ENCODE measurements at places on chromosomes 12 and 14.

DNA sequence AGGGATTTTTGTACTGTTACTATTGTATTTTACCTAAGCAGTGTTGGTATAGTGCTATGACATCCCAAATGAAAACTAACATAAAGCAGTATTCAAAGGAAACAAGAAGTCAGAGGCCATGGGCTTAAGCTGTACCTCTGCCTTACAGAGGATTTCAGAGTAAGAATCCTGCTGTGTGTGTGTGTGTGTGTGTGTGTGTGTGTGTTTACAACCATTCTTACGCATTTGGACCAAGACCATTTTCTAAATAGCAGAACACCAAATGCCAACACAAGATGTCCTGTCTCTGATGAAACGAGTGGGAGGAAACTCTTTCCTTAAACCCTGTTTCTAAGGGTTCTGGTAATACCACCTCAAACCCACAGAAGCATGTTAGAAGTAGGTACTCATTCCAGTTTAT lies 64.4 kb downstream of the PPP1R36 start:
- DNase-seq = no peak

GRCh38 chr14:59055439-59056045 lies 132.9 kb upstream of the DAAM1 start:
- DNase-seq = peak; percentile 78

DNA sequence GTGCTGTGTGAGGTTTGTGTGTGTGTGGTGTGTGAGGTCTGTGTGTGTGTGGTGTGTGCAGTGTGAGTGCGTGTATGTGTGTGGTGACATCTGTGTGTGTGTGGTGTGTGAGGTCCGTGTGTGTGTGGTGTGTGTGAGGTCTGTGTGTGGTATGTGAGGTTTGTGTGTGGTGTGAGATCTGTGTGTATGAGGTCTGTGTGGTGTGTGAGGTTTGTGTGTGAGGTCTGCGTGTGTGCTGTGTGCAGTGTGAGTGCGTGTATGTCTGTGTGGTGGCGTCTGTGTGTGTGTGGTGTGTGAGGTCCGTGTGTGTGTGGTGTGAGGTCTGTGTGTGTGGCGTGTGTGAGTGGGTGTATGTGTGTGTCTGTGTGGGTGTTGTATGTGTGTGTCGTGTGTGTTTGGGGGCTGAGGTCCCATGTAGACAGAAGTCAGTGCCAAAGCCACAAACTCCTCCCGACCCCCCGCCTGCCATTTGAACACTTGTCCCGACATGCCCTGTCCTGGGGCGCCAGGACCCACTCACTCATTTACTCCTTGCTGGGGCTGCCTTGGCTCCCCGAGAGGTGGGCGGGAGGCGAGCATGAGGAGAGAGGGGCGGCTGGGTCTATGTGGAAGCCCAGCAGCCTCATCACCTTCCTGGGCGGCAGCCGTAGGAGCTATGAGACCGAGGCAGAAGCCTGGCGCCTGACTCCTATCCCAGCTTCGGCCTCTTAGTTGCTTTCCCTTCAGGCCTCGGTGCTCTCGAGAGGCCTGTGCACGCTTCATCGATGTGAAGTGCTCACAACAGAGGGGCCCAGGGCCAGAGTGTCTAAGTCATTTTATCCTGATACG lies 20.5 kb downstream of the RILPL1 start:
- DNase-seq = no peak

DNA sequence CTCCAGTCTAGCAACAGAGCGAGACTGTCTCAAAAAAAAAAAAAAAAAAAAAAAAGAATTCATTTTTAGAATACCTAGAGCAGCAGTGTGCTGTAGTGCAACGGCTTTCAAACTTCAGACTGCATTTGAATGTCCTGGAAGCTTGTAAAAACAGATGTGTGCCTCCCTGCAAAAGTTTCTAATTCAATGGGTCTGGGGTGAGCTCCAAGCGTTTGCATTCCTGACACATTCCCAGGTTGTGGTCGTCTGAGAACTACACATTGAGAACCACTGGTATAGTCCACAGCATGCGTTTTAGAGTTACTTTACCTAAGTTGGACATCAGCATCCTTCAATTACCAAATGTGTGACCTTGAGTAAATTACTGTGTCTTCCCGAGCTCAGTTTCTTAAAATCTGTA lies 816.8 kb downstream of the NRXN3 start:
- DNase-seq = no peak

DNA sequence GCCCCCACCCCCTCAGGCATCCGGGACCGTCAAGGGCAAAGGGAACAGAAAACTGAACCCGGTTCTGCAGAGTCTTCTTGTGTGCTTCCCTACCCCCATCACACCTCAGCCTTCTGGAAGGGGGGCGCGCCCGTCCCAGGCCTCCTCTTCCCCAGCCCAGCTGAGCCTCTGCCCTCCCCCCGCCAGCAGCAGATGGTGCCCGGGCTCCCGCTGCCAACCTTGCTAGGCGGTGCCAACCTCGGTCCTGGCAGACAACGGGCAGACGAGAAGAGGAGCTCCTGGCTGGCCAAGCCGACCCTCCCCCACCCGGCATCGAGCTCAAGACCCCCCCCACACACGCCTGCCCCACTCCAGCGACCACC lies 8.7 kb downstream of the STAC3 start:
- no peak for DNase-seq

- DNase-seq = no peak
These were observed 22.2 kb upstream of the HSPB8 start for GRCh38 chr12:119156401-119157044.

DNA sequence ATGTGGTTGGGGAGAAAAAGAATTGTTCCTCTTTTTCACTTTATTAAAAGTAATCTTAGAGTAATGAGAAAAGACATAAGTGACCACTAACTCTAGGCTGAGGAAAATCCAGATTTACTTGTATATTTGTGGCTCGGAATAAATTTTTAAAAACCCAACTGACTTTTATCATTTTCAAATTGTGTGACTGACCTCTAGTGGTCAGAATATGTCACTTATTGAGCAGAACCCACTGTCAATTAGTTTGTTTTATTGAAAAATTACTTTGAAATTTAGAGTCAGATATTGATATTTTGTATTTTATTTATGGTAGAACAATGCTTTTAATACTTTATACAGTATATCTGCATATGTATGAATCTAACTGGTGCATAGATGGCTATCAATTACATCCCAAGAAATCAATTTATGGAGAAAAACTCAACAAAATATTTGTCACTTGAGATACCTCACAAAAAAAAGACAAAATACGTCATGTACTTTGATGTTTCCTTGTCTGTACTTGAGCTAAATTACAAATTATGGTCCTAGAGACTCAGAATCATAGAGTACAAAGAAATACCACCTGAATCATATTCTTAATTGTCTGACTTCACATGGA lies 229.4 kb downstream of the CNTN1 start:
- no peak for DNase-seq

- DNase-seq = no peak
These were observed 40.4 kb upstream of the DIO3 start for GRCh38 chr14:101520621-101521472.

GRCh38 chr14:89027097-89027740 lies 202.8 kb downstream of the TTC8 start:
- DNase-seq = peak; percentile 89

DNA sequence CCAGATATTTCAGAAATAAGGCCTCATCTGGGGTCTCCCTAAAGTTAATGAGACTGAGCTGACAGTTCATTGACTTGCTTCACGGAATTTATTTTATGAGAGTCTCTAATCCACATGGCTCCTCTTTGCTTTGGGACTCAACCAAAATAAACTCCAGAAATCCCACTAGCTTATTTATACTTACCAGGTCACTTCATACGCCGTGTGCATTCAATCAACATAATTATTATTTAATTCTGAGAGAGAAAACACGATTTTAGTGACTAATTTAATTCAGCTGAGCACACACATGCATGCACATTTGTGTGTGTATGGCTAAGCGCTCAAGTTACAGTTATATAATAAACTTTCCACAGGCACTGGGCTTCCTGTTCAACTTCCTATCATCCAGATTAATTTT lies 333.4 kb upstream of the CCDC196 start:
- no peak for DNase-seq

GRCh38 chr12:30953257-30953656 lies 26.7 kb downstream of the TSPAN11 start:
- DNase-seq = no peak

DNA sequence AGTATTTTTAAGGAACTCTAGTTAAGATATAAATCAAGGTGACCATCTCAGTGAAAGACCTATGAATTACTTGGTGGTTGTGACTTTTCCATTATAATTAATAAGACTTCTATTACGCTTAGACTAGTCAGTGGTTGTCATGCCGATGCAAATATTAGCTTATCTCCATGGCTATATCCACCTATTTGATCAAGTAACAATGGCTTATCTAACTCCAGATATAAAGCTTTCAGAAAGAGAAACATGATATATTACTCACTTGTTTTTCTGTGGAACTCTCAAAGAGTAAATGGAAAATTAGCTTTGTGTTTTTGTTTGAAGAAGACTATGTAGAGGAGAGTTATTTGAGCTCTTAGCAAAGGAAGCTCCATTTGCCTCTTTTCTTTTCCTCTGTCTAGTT lies 323.8 kb upstream of the DCN start:
- no peak for DNase-seq

DNA sequence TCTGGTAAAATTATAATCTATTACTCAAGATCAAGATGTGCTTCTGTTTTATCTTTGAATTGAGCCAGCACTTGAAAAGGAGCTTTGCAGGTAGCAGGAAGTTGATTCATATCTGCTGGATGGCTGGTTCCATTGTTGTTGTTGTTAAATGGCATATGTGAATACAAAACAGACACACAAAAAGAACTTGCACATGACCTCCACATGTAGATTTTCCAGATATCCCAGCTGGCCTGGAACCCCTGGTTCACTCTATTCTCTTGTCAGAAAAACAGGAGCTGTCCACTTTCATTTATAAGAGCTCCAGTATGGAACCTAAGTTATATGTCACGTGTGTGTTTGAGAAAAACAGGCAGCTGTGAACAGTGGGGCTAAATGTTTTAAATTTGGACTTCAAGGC lies 273.9 kb downstream of the TMEM132D start:
- DNase-seq = no peak

DNA sequence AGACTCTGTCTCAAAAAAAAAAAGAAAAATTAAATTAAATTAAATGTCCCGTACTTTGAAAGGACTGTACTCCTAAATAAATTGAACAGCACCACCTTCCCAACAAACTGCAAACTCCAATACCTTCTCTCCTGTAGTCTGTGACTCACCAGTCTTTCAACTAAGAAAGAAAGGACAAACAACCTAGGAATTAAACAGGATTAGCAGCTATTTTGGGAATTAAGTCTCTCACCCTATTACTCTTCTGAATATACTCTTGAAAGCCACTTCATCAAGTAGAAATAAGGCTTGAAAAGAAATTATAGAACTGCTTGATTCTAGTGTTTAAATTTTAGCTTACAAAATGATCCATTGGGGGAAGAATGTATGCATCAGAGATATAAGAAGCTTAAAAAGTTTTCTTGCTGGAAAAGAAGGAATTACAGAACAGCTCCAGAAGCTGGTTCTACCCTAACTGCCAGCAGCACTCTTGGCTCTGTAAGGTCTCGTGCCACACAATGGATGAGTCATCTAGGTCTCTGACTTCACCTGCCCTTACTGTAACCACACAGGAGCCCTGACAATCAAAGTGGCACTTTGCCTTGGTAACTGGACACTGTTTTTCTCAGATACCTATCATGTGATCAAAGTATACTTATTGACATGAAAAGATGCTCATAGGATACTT lies 57.0 kb upstream of the CERS5 start:
- peak; percentile 49 for DNase-seq

- DNase-seq = no peak
These were observed 10.9 kb upstream of the RIN3 start for GRCh38 chr14:92502541-92503286.

DNA sequence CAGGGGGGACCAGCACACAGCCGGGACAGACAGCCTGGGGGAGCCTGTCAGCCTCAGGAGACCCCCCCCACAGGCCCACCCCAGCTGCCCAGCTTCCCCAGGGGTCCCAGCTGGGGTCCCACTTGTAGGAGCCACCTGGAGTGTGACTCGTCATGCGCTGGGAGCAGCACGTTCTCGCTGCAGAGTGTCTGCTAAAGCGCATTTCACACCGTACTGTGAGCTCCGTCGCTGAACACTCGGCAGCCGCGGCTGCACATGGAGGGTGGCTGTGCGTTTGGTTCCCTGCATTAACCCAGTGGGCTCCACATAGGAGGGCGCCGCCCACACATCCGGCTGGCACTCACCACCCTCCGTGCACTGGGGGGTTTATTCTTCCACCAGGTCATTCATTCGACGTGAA lies 56.7 kb downstream of the FBRSL1 start:
- no peak for DNase-seq

DNA sequence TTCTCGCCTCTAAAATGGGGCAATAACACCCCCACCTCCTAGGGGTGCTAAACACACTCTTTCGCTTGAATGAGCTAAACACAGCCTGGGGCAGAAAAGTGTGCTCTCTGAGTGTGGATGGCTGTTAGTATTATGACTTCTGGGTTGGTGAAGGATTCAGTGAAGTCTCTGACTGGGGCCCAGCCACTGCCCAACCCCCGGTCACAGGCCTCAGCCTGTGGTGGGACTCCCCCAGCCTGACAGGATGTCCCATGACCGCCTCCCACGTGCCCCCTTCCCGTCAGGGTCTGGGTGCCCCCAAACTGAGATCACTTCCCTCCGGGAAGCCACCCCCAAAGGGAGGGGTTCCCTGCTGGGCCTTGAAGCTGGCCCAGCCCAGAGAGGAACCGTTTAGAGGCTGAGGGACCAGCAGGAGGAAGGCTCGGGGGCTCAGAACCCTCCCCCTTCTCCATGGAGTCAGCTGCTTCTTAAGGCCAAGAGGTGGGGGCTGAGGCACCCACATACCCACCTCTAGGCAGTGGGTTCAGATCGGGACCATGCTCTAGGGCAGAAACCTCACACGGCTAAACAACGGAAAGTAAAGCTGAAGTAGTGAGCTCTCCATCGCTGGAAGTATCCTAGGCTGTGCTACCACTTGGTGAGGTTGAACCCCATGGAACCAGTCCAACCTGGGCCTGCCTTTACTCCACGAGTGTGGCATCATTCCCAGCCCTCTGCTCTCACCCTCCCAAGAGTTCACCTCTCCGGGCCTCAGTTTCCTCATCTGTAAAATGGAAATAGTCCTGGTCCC lies 13.8 kb downstream of the DTX1 start:
- DNase-seq = peak; percentile 88

GRCh38 chr14:71702786-71703185 lies 229.4 kb upstream of the RGS6 start:
- DNase-seq = no peak

DNA sequence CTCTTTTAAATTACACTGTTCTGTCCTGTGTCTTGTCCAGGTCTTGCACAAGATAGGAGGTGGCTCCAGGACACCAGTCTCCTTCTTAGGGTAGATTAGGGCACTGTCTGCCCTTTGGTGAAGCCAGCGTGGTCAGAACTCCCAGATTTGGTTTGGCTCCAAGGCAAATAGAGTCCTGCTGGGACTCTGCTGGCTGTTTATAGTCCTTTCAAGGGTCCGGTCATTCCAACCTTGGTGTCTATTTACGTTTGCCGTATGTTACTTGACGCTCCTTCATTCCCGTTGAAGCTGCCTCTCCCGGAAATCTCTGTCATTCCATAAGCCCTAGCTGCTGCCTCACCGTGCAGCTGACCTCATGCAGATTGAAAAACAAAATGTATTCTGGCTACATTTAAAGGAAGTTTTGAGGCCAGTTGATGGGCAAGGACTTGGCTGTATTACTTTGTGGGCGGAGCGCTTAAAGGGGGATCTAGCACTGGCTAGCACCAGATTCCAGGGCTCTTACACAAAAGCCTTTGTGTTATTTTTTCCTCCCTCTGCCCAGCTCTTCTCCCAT lies 180.6 kb downstream of the AKAP6 start:
- no peak for DNase-seq

Measured in GM13977 (cell line).